ELR (cell line): ENCODE measurements at places on chromosomes 11 and 22.
A peak's percentile ranks its signal among the peaks of the same experiment; 100 is the strongest.

DNA sequence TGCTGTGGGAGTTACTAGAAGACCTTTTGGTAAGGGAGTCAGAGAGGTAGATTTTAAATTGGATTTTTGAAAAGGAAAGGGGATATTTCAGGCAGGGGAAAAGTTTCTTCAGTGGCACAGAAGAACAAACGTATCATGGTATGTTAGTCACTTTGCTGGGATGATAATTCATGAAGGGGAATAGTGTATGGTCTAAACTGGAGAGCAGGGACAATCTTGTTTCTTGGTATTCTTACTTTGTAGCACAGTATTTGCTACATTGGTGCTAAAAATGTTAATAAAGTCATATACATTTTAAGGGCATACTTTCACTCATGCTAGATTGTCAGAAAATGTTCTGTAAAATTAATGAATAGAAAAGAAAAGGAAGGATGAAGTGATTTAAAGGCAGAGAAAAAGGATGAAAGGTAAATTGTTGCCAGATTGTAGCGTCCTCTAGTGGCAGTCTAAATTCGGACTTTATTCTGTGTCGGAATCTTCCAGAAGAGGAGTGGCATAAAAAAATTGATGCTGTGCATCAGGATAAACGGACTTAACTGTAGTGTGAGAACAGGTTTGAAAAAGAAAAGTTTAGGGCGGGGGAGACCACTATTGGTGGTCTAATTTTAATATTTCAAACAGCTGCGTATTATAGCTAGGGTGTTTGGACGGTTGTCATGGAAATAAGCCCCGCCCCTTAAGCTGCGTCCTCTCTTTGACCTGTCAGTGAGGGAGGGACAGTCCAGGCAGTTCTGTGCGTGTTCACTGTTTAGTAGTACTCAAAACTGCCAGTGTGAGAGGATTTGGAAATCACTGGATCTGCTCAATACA, at the start of gene BCO2:
Gene BCO2, plus strand, starts transcription at position 724 of the 810 bp plus-strand sequence. CDS start 90 bp downstream, outside the sequence.
- DNase-seq: peak; percentile 82

- no peak for DNase-seq
Measured at GRCh38 chr11:70707821-70708220, 309.5 kb downstream of the CTTN start.

GRCh38 chr11:126751242-126751641, 249.3 kb downstream of the KIRREL3 start:
- no peak for DNase-seq

GRCh38 chr11:44977493-44977984, 26.9 kb upstream of the TP53I11 start:
- DNase-seq: no peak

- DNase-seq: no peak
Measured at GRCh38 chr11:65183201-65183891, 1.6 kb downstream of the CAPN1 start.

DNA sequence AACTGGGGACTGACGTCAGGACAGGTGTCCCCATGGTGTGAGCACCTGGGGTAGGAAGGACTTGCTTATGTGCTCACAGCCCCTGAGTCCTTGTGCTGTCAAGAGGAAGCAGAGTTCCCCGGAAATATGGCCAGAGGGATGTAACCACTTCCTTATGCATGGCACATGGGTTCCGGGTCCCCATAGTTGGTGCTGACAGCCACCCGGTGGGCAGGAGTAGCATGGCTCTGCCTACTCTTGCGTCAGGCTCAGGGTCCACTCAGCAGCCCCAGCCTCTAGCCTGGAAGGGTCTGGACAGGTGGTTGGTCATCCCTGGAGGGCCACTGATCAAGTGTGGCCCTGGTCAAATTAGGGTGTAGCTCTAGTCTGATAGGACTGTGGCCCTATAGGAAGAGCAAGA, 42.8 kb upstream of the CCND1 start:
- peak; percentile 51 for DNase-seq

- DNase-seq: peak; percentile 57
Measured at GRCh38 chr22:24994070-24994763, 41.7 kb downstream of the KIAA1671 start.

- DNase-seq: no peak
Measured at GRCh38 chr22:47220752-47221151, 458.3 kb downstream of the TBC1D22A start.

- no peak for DNase-seq
Measured at GRCh38 chr22:45510376-45511232, 7.9 kb downstream of the FBLN1 start.

- no peak for DNase-seq
Measured at GRCh38 chr11:50037251-50037650, 4.6 kb downstream of the OR4C45 start.

GRCh38 chr11:9893474-9893873, 229.6 kb downstream of the SWAP70 start:
- no peak for DNase-seq

- peak; percentile 87 for DNase-seq
Measured at GRCh38 chr11:33463059-33463458, 205.9 kb downstream of the HIPK3 start.

DNA sequence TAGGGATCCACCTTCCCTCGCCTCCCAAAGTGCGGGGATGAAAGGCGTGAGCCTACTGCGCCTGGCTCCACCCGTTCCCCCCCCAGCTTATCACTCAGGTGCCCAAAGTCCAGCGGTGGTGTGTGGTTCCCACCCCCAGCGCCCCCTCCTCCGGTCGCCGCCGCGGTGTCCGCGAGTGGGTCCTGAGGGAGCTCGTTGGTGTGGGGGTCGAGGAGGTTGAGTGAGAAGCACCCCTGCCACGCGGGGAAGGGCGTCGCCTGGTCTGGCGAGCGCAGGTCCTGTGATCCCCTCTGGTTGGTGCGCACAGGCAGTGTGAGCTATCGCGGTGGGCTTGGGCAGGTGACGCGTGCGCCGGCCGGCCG, 3900.6 kb upstream of the OR11H1 start:
- DNase-seq: no peak

- no peak for DNase-seq
Measured at GRCh38 chr11:43542750-43543712, 137.5 kb upstream of the HSD17B12 start.

- DNase-seq: no peak
Measured at GRCh38 chr11:75565916-75566762, 4.1 kb downstream of the SERPINH1 start.

- no peak for DNase-seq
Measured at GRCh38 chr11:2519862-2520735, 75.3 kb downstream of the KCNQ1 start.

- DNase-seq: no peak
Measured at GRCh38 chr11:45176996-45177395, 30.6 kb downstream of the PRDM11 start.

DNA sequence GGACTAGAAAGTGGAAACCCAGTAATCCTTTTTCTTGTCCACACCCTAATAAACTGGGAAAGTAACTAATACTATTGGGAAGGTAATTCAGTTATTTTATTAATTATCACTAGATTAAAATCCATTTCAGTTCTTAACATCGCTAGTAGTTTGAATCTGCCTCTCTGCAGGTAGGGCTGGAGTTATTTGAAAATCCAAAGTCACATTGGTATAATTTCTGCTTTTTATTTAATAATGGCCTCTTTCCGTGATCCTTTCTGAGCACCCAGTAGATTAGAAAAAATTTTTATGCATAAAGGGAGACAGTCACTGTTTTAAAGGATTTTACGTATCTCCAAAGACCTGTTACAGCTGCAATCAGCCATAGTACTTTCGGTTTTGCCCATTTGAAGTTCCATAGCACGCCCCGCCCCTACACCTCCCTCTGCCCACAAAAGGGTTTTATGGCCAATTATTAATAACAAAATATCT, 605 bp upstream of the COPB1 start:
- DNase-seq: peak; percentile 74

DNA sequence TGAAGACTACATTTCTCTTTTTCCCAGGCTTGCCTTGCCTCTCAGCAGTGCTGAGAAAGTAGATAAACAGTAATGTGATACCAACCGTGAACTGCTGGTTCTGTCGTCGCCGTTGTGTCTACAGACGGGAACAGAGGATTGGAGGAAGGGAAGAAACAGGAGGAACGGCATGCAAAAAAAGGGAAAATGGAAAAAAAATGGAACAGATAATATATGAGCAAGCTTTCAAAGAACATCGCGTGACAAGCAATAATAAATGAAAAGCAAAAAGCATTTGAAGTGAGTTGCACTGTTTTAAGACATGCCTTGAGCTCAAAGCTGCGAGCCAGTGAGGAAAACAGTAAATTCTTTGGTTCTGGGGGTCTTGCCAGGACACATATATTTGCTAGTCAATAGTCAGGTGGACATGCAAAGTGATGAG, 305.9 kb downstream of the CADM1 start:
- no peak for DNase-seq

GRCh38 chr11:45045683-45046471, 95.2 kb upstream of the TP53I11 start:
- peak; percentile 41 for DNase-seq

- no peak for DNase-seq
Measured at GRCh38 chr11:75245356-75246005, 4.9 kb downstream of the TPBGL start.

- no peak for DNase-seq
Measured at GRCh38 chr22:37566329-37566837, 6.1 kb downstream of the CDC42EP1 start.

- DNase-seq: no peak
Measured at GRCh38 chr22:48708558-48709245, 1119.0 kb downstream of the BRD1 start.

GRCh38 chr22:26164174-26164573, 5.1 kb upstream of the SEZ6L start:
- no peak for DNase-seq

DNA sequence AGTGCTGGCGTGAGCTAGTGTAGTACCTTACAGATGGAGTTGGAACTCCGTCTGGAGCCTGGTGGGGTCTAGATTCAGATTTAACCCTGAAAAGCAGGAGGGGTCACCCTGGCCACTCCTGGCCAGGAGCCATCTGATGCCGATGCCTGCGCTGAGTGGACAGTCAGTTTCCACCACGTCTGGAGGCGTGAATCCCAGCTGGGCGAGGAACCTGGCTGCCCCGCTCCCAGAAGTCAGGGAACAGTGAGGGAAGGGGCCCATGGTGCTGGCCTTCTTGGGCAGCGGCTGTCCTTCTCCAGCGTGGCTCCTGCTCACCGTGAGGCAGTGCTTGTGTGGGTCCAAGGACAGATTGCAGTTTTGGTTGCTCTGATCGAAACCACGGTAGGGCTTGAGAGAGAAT, 76.3 kb downstream of the PARVB start:
- no peak for DNase-seq

DNA sequence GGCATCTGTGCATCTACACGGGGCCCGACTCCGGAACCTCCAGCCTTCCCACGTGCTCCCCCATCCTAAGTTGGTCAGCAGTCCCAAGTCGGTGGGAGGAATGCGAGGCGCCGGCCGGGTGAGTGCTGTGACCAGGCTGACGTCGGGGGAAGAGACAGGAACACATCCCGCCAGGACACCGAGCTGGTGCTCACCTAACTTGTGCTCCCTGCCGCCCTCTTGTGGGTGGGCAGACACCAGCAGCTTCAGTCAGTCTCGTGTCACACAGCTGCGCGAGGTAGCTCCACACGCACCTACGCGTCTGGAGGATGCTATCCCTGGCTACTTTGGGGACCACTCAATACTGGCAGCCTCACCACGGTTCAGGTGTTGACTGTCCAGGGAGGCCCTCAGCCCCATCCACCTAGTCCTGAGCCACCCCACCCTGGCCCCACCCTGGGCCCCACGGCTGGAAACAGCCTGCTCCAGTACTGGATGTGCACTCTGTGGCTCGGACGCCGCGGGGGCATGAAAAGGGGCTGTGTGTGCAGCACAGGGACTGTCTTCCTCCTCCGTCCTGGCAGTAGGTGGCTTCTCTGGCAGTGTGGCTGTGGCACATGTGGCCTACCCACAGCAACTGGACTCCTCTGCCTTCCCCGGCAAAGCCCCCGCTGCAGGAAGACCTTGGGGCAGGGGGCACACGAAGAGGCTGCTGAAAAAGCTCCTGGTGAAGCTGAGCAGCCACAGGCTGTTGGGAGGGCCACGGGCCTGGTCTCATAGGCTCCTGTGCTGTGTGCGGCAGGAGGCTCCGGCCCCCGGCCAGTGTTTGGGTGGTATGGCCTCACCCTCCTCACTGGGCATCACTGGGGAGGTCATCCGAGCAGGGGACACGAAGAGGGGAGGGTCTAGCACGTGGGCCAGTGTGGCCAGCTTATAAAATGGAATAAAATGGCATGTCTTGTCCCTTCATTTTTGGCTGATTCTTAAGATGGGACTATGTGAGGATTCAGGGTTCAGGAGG, 11.2 kb upstream of the BID start:
- DNase-seq: peak; percentile 53

DNA sequence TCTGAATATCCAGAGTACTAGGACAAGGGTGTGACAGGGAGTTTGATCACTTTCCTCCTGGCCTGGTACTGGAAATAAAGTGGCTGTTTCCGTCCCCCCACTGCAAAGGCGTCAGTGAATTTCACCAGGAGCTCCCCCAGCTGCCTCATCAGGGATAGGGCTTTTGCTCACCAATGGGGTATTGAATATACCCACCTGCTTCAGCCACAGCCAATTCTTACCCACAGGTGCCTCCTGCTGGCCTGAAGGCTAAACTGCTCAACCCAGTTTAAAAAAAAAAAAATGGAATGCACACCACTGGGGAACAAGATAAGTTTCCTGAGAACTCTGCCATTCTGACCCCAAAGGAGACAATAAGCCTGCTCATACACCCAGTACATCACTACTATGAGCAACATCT, 65.3 kb upstream of the MS4A8 start:
- DNase-seq: peak; percentile 1

- no peak for DNase-seq
Measured at GRCh38 chr11:71373791-71374454, 74.3 kb downstream of the DHCR7 start.

DNA sequence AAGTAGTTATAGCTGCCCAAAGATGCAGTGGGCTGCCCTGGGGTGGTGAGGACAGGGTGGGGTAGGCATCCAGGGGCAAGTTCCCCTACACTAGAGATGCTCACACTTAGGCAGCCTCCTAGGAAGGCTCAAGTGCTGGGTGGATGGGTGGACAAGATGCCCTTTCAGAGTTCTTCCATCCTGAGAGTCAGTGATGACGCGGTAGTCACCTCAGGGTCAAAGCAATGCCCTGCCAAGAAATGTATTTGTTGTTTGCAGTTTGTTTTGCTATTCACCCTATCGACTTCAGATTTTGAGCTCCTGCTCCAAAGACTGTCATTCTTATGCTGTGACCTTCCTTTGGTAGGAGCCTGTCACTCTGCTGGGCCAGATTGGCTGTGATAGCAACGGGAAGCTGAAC, 18.9 kb downstream of the POLA2 start:
- no peak for DNase-seq

DNA sequence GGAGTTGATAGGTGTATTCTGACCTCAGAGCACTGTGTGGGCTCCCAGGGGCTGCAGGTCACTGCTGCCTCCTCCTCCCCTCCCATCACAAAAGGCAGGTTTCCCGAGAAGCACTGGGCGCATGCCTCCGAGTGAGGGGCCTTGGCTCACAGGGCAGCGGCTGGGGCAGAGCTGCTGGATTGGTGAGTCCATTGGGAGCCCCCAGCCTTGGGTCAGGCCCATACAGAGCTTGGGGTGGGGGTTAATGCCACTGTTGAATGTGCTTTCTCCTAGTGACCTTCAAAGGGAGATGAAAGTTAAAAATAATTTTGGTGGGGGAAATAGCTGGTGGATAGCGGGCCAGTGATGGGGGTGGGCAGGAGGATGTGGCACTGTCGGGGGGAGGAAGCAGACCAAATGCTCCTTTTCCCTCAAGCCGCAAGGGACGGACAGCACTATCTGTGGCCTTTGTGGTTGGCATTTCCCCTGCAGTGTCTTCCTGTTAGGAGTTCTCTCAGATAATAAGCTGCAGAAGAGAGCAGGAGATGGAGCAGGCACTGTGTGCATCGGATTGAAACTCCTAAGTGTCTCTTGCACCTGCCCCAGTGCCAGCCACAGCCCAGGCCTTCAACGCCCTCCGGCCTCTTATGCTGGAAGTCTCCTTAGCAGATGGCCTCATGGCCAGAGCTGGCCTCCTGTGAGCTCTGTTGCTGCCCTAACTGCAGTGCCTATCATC, 3.2 kb downstream of the TUBA8 start:
- no peak for DNase-seq
